ENCODE measurements at places on chromosomes 16 and 17. TPM values are rescaled to one million over a fixed set of nuclear protein-coding genes. Genes with fewer than 3 reads are reported as not detected.

The LITAFD gene
- not detected for polyA plus RNA-seq

The NCBP3 gene
- 116 TPM for polyA plus RNA-seq

The OR3A3 gene
- polyA plus RNA-seq, result 0.10 TPM

The HNF1B gene
- polyA plus RNA-seq, result 114 TPM

The TERB1 gene
- polyA plus RNA-seq, result 0.12 TPM

The CD300A gene
- polyA plus RNA-seq, result 0.91 TPM

The AURKB gene
- polyA plus RNA-seq, result 49.9 TPM

The ANKRD40 gene
- 49.9 TPM for polyA plus RNA-seq

The ZNF768 gene
- polyA plus RNA-seq, result 44.5 TPM

The RPAIN gene
- polyA plus RNA-seq, result 96.2 TPM

The ELMO3 gene
- 4.7 TPM for polyA plus RNA-seq

The CCDC200 gene
- 44.1 TPM for polyA plus RNA-seq

The MAF gene
- polyA plus RNA-seq, result 53.7 TPM

The ASIC2 gene
- polyA plus RNA-seq, result 2.5 TPM

The CDH13 gene
- 8.7 TPM for polyA plus RNA-seq

The CDR2L gene
- polyA plus RNA-seq, result 8.0 TPM

The GNG13 gene
- 0.42 TPM for polyA plus RNA-seq

GRCh38 chr16:9091867-9092281, 430 bp downstream of the HAPSTR1 start:
- DNase-seq, result peak; percentile 14

DNA sequence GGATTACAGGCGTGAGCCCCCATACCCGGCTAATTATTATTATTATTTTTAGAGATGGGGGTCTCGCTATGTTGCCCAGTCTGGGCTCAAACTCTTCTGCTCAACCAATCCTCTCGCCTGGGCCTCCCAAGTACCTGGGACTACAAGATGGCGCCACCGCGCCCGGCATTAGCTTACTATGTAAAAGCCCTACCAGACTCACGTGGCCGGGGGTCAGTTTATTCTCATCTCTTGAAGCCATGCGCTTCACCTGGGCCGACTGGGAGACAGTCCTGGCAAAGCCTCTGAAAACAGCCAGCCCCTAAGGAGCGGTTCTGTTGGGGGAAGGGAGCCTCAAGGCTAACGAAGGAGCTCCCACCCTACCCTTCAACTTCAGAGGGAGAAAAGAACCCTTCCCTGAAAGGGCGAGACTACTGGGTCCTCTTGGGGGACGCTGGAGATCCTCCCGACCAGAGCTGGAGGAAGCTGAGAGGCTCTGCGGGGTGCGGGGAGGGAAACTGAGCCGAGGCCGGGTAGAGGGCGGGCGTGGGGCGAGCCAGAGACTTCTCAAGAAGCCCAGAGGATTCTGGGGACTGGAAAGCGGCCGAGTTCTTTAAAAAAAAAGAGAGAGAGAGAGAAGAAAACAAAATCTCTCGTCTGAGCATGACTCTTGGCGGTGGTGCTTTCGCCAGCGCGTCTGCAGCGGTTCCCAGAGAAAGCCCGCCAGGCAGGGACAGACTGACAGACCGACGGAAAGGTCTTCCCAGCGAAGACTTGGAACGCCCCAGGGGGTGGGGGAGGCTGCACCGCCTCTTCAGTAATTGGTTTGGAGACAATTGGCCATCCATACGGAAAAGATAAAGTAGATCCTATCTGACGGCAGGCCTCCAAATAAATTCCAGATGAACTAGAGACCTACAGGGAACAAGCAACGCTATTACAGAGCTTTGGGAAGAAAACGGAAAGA, 5.6 kb upstream of the TUBG2 start:
- DNase-seq, result peak; percentile 70

DNA sequence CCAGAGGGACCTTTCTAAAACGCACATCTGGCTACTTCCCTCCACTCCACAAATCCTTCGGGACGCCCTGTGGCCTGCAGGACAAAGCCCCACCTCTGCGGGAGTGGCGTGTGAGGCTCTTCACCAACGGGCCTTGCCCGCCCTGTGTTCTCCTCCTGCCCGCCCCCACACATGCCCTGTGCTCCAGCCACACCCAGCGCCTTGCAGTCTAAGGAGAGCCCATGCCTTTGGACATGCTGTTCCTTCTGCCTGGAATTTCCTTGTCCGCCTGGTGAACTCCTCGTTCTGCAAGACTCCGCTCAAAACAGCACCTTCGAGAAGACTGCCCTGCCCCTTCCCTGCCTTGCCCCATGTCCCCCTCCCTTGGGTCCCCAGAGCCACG, 7.4 kb downstream of the ELOB start:
- DNase-seq, result no peak

GRCh38 chr16:89230255-89230654, 12.8 kb downstream of the ZNF778 start:
- DNase-seq, result no peak

GRCh38 chr16:14449334-14449733, 180.7 kb downstream of the PARN start:
- DNase-seq, result no peak

DNA sequence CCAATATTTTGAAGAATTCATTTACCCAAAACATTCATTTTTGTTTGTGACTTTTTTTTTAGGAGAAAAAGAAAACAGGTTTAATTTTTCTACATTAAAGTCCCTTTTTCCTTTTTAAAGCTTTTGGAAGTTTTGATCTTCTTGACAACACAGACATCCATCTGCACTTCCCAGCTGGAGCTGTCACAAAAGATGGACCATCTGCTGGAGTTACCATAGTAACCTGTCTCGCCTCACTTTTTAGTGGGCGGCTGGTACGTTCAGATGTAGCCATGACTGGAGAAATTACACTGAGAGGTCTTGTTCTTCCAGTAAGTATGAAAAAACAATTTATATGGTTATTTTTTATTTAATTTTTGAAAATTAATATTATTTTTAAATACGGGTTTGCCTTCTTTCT, 37.2 kb downstream of the SIAH1 start:
- DNase-seq, result no peak

DNA sequence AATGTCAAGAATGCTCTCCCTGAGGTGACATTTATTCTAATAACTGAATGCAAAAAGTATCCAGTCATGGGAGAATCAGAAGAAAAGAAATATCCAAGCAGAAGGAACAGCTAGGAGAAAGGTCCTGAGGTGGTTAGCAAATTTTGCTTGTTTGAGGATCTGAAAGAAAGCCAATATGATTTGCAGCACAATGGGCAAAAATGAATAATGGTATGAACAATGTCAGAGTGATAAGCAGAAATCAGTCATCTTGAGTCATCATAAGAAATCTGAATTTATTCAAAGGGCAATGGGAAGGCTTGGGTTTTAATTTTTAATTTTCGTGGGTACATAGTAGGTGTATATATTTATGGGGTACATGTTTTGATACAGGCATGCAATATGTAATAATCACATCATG, 68.5 kb downstream of the BRIP1 start:
- DNase-seq, result no peak

GRCh38 chr17:79544142-79544914, 66.5 kb downstream of the RBFOX3 start:
- no peak for DNase-seq

DNA sequence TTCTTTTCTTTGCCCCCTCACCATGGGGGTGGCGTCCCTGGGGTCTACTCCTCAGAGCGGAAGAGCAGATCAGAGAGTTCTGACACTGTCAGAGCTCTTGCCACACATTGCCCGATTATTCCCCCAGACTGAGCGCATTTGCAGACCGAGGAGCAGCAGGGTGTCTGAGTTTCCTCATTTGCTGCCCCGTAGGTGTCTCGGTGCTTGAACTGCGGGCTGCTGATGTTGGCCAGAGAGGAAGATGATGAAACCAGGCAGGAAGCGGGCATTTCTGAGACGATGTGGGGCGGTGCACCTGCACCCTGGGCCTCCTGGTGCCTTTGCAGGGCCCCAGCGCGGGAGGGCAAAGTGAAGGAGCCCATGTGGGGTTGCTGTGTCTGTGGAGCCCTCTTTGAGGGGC, 55.2 kb downstream of the ARSG start:
- no peak for DNase-seq

DNA sequence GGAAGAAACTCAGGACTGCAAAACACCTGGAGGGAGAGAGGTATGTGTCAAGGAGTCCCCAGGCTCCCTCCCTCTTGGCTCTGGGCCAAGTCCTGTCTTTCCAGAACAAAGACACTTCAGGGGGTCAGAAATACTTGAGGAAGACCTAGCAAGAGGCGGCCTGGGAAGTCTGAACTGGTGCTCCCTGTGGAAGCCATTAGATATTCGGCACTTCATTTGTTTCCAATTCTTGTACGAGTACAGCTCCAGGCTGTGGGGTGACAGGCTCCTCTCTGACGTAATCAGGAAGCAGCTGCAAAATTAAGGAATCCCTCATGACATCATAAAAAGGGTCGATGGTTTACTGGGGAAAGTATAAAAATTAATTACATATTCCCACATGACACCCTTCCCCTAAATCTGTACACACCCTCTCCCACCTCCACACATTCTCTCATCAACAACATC, 108.7 kb downstream of the SMG6 start:
- no peak for DNase-seq

- DNase-seq, result no peak
These were observed 5.0 kb downstream of the ARHGEF15 start for GRCh38 chr17:8314797-8315763.

DNA sequence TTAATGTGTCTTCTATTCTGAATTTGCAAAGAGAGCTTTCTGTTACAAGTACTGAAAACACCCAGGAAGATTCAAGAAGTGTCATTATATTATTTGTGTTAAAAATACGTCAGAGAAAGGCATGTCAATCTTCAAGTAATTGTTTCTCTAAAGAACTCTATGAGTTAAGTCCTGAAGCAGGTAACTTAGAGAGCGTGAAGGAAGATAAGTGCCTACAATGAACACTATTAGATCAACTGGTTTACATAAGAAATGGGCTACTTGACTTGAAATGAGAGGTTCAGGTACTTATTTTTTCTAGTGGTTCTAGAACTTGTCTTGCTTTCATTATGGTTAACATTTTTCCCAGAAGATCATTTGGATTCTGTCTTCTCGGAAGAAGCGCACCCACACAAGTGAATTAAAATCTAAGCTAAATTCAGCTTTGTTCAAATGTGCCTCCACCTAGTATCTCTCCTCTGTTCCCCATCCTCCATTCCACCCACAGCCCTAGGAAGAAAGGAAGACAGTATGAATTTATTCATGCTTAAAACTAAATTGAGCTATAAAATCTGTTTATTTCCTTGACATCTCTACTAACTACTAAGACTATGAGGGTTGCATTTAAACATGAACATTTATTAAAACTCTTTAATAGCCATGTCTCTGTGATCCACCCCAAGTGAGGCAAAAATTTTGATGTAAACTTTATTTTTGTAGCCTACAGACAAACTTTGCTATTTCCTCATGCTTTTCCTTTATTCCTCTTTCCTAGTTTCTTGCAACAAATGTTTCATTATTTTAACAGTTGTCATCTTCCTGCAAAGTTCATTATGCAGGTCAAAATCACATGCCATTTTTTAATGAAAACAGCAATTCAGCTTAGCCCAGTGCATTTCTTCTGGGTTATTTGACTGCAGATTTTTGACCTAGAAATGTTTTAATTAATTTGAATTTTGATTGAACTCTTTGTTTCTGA, 206.8 kb downstream of the KCNJ2 start:
- no peak for DNase-seq

DNA sequence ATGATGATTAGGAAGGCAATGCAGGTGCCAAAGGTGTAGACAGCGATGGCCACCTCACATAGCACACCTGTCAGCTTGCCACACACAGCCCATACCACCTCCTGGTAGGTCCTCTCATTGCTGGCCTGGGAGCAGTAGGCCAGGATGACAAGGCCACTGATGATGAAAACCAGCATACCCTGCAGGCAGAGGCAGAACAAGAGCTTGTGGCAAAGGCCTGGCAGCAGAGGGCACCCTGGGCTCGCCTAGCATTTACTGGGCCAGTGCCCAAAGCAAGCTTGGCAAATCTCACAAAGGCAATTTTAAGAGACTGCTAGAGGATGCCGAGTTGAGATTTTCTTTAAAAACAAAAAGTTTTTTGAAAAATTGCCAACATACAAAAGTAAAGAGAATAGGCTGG, 5.9 kb downstream of the SLC38A7 start:
- no peak for DNase-seq

DNA sequence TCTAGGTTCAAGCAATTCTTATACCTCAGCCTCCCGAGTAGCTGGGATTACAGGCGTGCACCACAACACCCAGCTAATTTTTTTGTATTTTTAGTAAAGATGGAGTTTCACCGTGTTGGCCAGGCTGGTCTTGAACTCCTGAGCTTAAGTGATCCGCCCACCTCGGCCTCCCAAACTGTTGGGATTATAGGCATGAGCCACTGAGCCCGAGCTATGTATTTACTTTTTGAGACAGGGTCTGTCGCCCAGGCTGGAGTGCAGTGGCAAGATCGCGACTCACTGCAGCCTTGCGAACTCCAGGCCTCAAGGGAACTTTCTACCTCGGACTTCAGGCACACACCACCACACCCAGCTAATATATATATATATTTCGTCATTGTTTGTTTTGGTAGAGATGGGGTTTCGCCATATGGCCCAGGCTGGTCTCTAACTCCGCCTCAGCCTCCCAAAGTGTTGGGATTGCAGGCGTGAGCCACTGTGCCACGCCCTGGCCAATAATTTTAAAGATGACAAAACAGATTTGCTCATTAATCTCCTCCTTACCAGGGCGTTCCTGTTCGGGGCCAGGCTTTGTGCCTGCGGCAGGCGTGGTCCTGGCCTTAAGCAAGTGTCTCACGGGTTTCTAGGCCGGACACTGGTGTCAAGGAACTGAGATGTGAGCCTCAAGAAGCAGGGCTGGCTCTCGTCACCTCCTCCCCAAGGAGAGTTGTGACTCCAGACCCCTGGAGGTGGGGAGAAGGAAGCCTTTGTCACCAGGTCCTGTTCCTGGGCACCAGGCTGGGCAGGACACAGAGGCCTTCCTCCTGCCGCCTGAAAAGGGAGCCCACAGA, 4.3 kb upstream of the NPW start:
- no peak for DNase-seq

- DNase-seq, result no peak
These were observed 116.3 kb upstream of the MAF start for GRCh38 chr16:79716645-79717332.

GRCh38 chr16:59988591-59988990, 1254.5 kb upstream of the GOT2 start:
- no peak for DNase-seq

GRCh38 chr16:17397499-17397891, 73.3 kb downstream of the XYLT1 start:
- no peak for DNase-seq

DNA sequence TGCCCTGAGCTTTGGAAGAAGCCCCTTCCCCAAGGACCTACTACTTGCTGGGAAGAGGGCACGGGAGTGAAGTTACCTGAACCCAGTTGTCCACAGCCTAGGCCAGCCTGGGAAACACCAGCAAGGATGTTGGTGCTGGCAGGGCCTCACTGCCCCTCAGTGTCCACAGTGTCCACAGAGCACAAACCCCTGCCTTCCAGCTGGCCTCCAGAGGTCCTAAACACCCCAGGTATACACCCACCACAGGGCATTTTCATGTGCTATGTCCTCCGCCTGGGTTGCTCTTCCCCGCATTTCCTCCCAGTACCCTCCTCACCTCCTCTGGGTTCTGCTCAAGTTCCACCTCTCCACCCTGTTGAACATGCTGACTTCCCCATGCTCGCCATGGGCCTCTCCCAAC, 4.2 kb upstream of the PEMT start:
- no peak for DNase-seq

- no peak for DNase-seq
These were observed 581.4 kb downstream of the CDH11 start for GRCh38 chr16:64540434-64540833.

Data from left kidney (tissue), 8 donors.